NB4 (cell line): ENCODE measurements at places on chromosomes 5 and 9.

- no peak for DNase-seq
Observed at GRCh38 chr9:124886461-124886860, 24.5 kb downstream of the ARPC5L start.

GRCh38 chr9:126131066-126132010, 195.3 kb upstream of the MVB12B start:
- no peak for DNase-seq

- no peak for DNase-seq
Observed at GRCh38 chr5:28737682-28738081, 1699.3 kb upstream of the CDH9 start.

- no peak for DNase-seq
Observed at GRCh38 chr5:67095346-67096171, 101.0 kb downstream of the CD180 start.

- no peak for DNase-seq
Observed at GRCh38 chr5:88659529-88660263, 223.3 kb downstream of the MEF2C start.

DNA sequence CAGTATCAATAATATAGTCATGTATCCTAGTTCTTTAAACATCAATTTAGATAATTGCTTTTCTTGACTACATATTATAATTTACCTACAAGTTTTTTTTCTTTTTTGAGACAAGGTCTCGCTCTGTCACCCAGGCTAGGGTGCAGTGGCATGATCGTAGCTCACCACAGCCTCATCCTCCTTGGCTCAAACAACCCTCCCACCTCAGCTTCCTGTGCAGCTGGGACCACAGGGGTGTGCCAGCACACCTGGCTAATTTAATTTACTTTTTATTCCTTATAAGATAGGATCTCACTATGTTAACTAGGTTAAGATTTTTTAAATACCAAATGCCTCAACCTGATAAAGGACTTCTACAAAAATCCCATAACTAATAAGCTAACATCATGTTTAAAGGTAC, 21.1 kb downstream of the UIMC1 start:
- DNase-seq, result no peak

GRCh38 chr9:96164268-96164683, 137.7 kb downstream of the HSD17B3 start:
- DNase-seq, result no peak
